ENCODE measurements at places on chromosomes 3 and 15. TPM values are rescaled to one million over a fixed set of nuclear protein-coding genes. Genes with fewer than 3 reads are reported as not detected.

- H3K4me3 ChIP-seq, result no peak overlapping the region
- no peak for DNase-seq
- no peak overlapping the region for H3K27ac ChIP-seq
- H3K4me1 ChIP-seq, result no peaks in the 10 kb centered on the region
These were observed 347.5 kb upstream of the RBMS3 start for GRCh38 chr3:28933337-28933736.

GRCh38 chr3:12993517-12994356 lies 79.5 kb downstream of the IQSEC1 start:
- peak overlapping the region; percentile 86 for H3K27ac ChIP-seq
- H3K36me3 ChIP-seq, result no peaks in the 10 kb centered on the region
- H3K4me3 ChIP-seq, result peak overlapping the region; percentile 65

Gene CCR3
- total RNA-seq, result 0.29 TPM

Gene IFRD2
- 46.8 TPM for total RNA-seq

GRCh38 chr3:105145511-105145910 lies 221.2 kb upstream of the ALCAM start:
- no peak for DNase-seq
- no peak overlapping the region for H3K27ac ChIP-seq
- no peaks in the 10 kb centered on the region for H3K27me3 ChIP-seq
- H3K4me3 ChIP-seq, result no peak overlapping the region
- H3K36me3 ChIP-seq, result no peaks in the 10 kb centered on the region

- no peak overlapping the region for H3K4me3 ChIP-seq
- H3K27ac ChIP-seq, result no peak overlapping the region
- no peaks in the 10 kb centered on the region for H3K4me1 ChIP-seq
- no peaks in the 10 kb centered on the region for H3K27me3 ChIP-seq
- H3K36me3 ChIP-seq, result no peaks in the 10 kb centered on the region
These were observed 17.8 kb upstream of the ZFYVE19 start for GRCh38 chr15:40789119-40789518.

Gene MDFIC2
- not detected for total RNA-seq

GRCh38 chr3:128372707-128373533 lies 93.8 kb downstream of the DNAJB8 start:
- no peaks in the 10 kb centered on the region for H3K36me3 ChIP-seq
- H3K27ac ChIP-seq, result no peak overlapping the region
- H3K27me3 ChIP-seq, result no peaks in the 10 kb centered on the region
- DNase-seq, result no peak
- H3K4me3 ChIP-seq, result no peak overlapping the region

GRCh38 chr3:34895841-34896240 lies 743.5 kb upstream of the ARPP21 start:
- H3K4me1 ChIP-seq, result no peaks in the 10 kb centered on the region
- H3K27me3 ChIP-seq, result no peaks in the 10 kb centered on the region
- no peaks in the 10 kb centered on the region for H3K36me3 ChIP-seq

- no peaks in the 10 kb centered on the region for H3K36me3 ChIP-seq
- no peak overlapping the region for H3K27ac ChIP-seq
- H3K4me1 ChIP-seq, result peaks cover 5% of the 10 kb centered on the region
- H3K4me3 ChIP-seq, result no peak overlapping the region
- no peaks in the 10 kb centered on the region for H3K27me3 ChIP-seq
These were observed 259.5 kb downstream of the MECOM start for GRCh38 chr3:169403855-169404519.

- H3K4me3 ChIP-seq, result no peak overlapping the region
These were observed 6.8 kb upstream of the RARRES1 start for GRCh38 chr3:158739078-158739477.

GRCh38 chr15:79682285-79682684 lies 214.5 kb downstream of the MTHFS start:
- no peak overlapping the region for H3K27ac ChIP-seq
- H3K4me1 ChIP-seq, result no peaks in the 10 kb centered on the region
- H3K36me3 ChIP-seq, result no peaks in the 10 kb centered on the region
- no peaks in the 10 kb centered on the region for H3K27me3 ChIP-seq
- peak; percentile 80 for DNase-seq

Gene TMOD3
- 47.8 TPM for total RNA-seq

GRCh38 chr3:186567072-186567921 lies at the start of gene TBCCD1:
TBCCD1 (minus strand) TSS chr3:186567339; CDS start chr3:186564329, 3,010 bp downstream.
- no peaks in the 10 kb centered on the region for H3K36me3 ChIP-seq
- DNase-seq, result peak; percentile 94
- H3K4me3 ChIP-seq, result peak within 1 kb of the TSS; percentile 86
- H3K4me1 ChIP-seq, result peaks cover 3% of the 10 kb centered on the region
- peak within 1 kb of the TSS; percentile 47 for H3K27ac ChIP-seq

GRCh38 chr3:180267202-180267843 lies 230.6 kb upstream of the PEX5L start:
- H3K4me3 ChIP-seq, result no peak overlapping the region
- no peak for DNase-seq
- H3K36me3 ChIP-seq, result no peaks in the 10 kb centered on the region
- no peaks in the 10 kb centered on the region for H3K27me3 ChIP-seq
- H3K4me1 ChIP-seq, result no peaks in the 10 kb centered on the region

Gene NMNAT3
- 5.2 TPM for total RNA-seq

Gene CSPG4
- 160 TPM for total RNA-seq

GRCh38 chr15:90619939-90620338 lies 90.2 kb downstream of the CRTC3 start:
- no peaks in the 10 kb centered on the region for H3K36me3 ChIP-seq
- H3K4me3 ChIP-seq, result no peak overlapping the region
- no peak overlapping the region for H3K27ac ChIP-seq
- no peaks in the 10 kb centered on the region for H3K27me3 ChIP-seq

Gene DNAJC17
- total RNA-seq, result 29.4 TPM

GRCh38 chr15:89174476-89174875 lies 46.9 kb downstream of the RLBP1 start:
- peaks cover 3% of the 10 kb centered on the region for H3K36me3 ChIP-seq
- no peak overlapping the region for H3K4me3 ChIP-seq
- H3K27me3 ChIP-seq, result no peaks in the 10 kb centered on the region
- DNase-seq, result no peak
